ENCODE measurements at places on chromosomes 11 and 22.
A peak's percentile ranks its signal among the peaks of the same experiment; 100 is the strongest.

GRCh38 chr22:48332438-48333322 lies 1495.0 kb downstream of the BRD1 start:
- DNase-seq = no peak

- DNase-seq = no peak
Measured at GRCh38 chr11:2261436-2262230, 8.8 kb downstream of the ASCL2 start.

DNA sequence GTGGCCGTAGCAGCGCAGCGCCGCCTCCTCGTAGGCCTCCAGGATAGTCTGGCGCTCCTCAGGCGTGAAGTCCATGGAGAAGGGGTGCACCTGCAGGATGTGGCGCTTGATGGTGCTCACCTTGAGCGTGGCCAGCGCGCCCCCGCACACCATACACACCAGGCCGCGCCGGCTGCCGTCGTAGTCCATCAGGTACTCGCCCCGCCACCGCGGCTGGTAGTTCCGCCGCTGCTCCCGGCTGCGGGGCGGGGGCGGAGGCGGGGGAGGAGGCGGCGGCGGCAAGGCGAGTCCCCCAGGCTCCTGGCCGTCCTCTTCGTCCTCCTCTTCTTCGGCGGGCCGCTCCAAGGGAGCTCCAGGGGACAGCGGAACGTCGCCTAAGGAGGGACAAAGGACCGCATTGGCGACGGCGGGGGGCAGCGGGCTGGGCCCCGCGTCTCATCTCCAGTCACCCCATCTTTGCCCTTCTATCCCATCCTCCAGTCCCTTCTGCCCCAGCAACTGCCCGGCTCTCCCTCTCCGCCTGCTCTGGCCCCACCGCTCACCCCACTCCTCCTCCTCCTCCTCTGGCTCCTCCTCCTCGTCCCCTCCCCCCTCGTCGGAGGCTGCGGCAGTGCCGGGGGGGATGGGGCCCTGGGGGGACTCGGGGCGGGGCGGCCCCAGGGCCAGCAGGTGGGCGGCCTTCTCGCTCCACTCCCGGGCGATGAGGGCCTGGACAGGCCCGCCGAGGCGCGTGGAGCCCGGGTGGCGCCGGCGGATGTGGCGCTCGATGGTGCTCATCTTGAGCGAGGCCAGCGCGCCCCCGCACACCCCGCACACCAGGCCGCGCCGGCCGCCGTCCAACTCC lies 4.9 kb downstream of the ZFTA start:
- no peak for DNase-seq

- DNase-seq = no peak
Measured at GRCh38 chr11:36365907-36366306, 69.8 kb downstream of the PRR5L start.

DNA sequence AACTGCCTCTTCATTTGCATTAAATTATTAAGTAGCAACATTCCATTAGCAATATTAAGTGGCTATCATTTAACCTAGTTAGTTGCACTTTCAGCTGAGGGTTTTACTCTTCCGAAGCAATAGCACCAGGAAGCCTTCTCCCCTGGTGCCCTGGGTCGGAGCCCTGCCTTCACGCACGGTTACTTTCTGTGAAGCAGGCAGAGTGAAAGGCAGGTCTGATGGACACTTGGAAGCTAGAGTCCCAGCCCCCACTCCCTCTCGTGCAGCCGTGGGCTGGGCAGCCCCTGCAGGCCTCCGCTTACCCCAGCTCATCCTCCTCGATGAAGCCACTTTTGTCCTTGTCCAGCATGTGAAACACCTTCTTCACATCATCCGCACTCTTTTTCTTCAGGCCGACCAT lies 2.0 kb downstream of the PVALB start:
- no peak for DNase-seq

- DNase-seq = peak; percentile 10
Measured at GRCh38 chr11:95715777-95716241, 73.8 kb downstream of the FAM76B start.

DNA sequence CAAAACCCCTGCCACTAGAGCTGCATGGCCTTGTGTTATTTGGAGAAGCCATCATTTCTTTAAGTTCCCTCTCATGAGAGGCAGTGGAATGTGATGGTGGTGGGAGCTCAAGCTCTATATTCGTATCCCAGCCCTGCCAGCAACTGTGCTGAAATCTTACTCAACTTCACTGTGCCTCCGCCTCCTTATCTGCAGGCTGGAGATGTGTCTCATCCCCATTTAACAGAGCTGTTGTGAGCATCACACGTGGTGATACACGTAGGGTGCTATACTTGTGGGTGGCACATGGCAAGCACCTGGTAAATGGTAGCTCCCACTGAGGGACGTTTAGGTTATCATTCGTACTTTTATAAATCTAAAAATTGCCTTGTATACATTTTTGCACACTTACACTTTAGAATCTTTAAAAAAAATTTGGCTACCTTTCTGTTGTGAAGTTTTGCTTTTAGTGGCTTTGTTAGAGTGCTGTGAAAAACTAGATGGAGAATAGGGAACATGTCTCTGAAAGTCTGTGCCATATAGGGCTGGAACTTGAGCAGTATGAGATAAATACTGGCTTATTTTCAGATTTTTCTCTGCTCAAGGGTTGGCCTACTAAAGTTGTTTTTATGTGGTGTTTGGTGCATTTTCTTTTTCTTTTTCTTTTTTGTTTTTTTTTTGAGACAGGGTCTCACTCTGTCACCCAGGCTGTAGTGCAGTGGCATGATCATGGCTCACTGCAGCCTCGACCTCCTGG lies 23.2 kb downstream of the TNRC6B start:
- DNase-seq = no peak

Measured in RWPE1 (cell line).